Uterus (tissue), 4 donors: ENCODE measurements at places on chromosomes 12 and 14. TPM values are rescaled to one million over a fixed set of nuclear protein-coding genes. Genes with fewer than 3 reads are reported as not detected.

DNA sequence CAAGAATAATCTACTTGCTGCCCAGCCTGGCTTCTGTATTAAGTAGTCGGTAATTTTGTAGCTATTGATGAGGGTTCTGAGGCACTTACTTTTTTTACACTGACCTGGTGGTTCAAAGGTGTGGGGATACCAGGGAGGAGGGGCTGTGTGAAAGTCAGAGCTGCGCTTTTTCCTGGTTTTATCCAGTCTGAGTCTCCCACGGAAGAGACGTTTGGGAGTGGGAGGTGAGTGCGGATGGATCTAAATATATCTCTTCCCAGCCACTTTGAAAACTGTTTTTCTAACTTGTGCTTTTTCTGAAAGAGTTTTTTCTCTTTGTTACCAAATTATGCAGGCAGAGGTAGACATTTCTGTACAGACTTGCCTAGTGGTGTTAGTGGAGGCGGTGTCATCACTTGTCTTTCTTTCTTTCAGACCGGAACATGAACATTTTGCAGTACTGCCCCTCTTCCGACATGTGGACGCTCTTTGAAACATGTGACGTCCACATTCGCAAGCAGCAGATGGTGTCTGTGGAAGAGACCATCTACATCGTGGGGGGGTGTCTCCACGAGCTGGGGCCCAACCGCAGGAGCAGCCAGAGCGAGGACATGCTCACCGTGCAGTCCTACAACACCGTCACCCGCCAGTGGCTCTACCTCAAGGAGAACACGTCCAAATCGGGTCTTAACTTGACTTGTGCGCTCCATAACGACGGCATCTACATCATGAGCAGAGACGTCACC lies 17.4 kb upstream of the MANSC4 start:
- DNase-seq, result no peak

DNA sequence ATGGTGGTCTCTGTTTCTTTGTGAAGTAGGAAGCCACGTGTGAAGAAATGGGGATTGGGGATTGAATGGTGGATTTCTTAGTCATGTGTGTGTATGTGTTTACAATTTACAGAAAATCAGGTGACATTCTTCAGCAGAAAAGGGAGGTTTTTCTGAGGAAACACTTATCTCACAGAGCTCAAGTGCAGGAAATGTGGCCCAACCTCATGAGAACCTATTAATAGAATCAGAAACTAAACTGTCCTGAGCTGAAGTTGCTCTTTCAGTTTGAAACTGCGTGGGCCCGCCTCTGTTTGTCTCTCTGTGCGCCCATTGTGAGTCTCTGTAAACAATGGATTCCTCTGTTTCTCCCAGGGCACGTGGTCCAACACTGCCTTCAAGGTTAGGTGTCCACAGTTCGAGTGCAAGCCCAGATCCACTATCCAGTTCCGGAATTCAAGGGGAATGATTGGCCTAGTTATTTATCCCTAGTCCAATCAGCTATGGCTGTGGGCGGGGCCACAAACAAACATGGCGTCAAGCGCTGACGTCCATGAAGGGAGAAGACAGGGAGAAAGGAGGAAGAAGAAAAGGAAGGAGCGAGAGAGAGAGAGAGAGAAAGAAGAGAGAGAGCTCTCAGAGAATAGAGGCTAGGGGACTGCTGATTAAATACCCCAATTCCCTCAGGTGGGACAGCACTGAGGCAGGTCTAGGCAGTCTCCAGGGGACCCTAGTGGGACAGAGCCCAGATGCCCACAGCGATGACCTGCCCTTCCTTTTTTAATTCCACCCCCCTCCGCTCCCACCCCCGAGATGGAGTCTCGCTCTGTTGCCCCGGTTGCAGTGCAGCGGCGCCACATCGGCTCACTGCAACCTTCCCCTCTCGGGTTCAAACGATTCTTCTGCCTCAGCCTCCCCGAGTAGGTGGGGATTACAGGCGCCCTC lies 31.4 kb upstream of the C12orf76 start:
- DNase-seq, result no peak

DNA sequence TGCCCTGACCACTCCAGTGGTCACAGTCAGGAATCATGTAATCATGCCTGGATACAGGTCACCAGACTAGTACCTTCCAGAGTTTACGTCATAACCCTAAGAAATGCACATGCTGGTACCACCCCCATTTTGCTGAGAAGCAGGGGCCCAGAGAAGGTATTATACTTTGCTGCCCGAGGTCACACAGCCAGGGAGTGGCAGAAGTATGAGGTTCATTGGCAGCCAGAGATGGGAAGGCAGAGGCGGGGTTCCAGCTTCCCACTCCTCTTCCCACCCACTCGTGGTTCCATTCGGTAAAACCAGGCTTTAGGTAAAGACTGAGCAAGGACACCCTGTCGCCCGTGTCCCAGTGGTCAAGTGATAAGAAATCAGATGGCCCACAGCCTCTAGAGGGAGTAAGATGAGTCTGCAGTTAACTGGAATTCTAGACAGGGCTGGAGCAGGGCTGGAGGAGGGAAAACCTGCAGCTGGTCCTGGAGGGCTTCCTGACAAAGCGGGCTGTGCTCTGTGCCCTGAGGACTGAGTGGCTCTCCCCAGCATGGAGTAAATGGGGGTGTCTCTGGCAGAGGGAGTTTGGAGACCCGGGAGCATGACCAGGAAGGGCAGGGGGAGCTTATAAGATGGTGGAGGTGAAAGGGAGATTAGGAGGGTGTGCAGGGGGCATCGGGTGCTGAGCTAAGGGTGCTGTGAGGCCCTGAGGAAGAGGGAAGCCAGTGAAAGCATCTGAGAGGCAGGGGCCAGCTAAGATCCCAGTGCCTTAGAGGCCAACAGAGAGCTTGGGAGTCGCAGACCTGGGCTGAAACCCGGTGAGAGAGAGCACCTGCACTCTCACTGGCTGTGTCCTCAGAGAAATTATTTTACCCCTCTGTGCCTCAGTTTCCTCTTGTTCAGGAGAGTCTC lies 5.7 kb downstream of the FAM222A start:
- no peak for DNase-seq

SLC6A12 gene
- 2.4 TPM for total RNA-seq

STAC3 gene
- not detected for total RNA-seq
